ENCODE measurements at places on chromosomes 5 and 9.

GRCh38 chr5:79023348-79023747 lies 38.2 kb upstream of the ARSB start:
- no peak for DNase-seq

DNA sequence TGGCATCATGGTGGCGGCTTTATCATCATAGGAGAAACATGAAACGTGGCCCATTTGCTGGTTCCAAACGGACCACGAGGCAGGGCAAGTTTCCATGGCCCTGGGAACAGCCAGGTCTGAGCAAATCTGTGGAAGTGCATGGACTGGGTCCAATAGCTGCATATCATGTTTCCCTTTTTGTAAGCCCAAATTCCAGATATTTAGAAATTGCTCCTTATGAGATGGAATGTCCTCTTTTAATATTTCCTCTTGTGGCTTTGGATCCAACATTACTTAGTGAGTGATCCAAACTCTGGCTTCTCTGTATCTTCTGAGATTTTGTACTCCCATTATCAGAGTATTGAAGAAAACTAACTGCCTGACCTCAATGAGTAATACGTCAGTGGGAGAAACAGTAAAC lies 79.8 kb upstream of the FBXL7 start:
- DNase-seq, result no peak

- no peak for DNase-seq
These were observed 53.7 kb upstream of the KCNIP1 start for GRCh38 chr5:170450061-170450669.

- no peak for DNase-seq
These were observed 45.4 kb downstream of the SPATA31C2 start for GRCh38 chr9:88092797-88093331.

- DNase-seq, result no peak
These were observed 398 bp upstream of the BASP1 start for GRCh38 chr5:17216974-17217492.

GRCh38 chr5:166088389-166089039 lies 2202.9 kb upstream of the WWC1 start:
- no peak for DNase-seq

- DNase-seq, result no peak
These were observed 324 bp downstream of the LPCAT1 start for GRCh38 chr5:1523480-1523792.

GRCh38 chr9:126055381-126055985 lies 271.1 kb upstream of the MVB12B start:
- DNase-seq, result no peak

GRCh38 chr5:31638748-31639418 lies at the start of gene PDZD2:
Gene PDZD2 (plus strand): TSS chr5:31639131.
- no peak for DNase-seq

DNA sequence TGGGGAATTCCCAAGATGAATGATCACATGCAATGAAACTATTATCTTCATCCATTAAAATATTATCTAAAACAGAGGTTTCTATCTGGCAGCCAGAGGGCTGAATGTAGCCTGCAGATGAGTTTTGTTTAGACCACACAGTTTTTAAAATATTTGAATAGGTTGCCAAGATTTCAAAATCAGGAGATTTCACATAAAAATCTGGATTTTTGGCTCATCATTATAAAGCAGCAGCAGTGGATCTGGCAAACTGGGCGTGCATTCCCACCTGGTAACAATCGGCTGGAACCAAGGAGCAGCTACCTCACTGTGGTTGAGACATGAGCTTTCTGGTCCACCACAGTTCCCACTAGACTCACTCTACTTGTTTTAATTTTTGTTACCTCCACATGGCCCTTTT lies 155.1 kb downstream of the BNC2 start:
- no peak for DNase-seq

DNA sequence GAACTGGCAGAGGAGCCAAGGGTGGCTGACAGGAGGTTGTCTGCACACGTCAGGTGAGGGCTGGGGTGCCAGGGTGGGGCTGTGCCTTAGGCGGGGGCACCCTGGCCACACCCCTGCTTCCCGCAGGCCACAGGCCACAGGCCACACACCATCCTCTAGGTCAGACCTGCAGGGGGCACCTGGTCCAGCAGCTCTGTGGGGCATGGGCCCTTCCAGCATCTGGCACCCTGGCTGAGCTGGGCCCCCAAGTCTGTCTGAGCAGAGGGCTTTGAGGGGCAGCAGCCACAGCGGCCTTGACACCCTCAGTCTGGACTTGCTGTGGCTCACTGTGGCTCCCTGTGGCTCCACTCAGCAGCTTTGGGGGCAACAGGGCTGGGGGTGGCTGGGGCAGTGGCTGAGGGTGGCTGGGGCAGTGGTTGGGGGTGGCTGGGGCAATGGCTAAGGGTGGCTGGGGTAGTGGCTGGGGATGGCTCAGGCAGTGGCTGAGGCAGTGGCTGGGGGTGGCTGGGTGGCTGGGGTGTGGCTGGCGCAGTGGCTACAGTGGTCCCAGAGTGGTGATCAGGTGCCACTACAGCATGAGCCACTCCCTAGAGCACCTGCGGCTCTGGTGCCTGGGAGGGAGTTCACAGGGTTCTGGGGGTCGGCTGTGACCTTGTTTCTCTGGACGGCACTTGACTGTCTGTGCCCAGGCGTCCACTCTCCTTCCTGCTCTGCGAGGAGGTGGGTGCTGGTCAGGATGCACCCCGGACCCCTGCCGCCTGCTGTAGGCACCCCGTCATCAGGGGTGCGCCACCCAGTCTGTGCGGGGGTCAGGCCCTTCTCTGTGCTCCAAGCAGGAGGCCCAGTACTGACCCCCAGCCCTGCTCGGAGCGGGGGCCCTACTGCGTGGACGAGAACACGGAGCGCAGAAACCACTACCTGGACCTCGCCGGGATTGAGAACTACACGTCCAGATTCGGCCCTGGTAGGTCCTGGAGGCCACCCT lies 27.1 kb downstream of the NKD2 start:
- DNase-seq, result no peak

DNA sequence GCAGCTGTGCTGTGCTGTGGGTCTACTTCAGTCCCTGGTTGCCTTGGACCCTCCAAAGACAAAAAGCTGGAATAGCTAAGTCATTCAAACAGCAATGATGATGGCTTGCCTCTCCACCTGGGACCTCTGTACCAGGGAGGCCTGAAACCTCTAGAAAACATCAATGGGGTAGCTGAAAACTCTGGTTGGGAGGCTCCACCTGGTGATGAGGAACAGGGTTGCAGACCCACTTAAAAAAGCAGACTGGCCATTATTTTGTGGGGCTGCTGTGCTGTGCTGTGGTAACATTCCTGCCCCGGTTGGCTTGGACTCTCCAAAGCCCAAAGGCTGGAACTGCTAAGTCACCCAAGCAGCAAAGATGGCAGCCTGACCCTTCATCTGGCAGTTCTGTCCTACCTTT lies 839.3 kb upstream of the ARRDC3 start:
- DNase-seq, result no peak

- no peak for DNase-seq
These were observed 14.0 kb upstream of the JAK2 start for GRCh38 chr9:4970970-4971641.

DNA sequence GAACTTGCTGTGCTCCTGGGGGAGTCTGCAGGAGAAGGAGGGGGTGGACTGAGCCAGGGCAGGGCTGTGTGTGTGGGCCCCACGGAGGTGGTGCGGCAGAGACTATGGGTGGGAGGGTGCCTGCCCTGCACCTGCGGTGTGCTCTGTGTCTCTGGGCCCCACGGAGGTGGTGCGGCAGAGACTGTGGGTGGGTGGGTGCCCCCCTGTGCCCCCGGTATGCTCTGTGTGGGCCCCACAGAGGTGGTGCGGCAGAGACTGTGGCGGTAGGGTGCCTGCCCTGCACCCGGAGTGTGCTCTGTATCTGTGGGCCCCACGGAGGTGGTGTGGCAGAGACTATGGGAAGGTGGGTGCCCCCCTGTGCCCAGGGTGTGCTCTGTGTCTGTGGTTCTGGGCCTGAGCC lies 103.7 kb downstream of the EHMT1 start:
- no peak for DNase-seq

DNA sequence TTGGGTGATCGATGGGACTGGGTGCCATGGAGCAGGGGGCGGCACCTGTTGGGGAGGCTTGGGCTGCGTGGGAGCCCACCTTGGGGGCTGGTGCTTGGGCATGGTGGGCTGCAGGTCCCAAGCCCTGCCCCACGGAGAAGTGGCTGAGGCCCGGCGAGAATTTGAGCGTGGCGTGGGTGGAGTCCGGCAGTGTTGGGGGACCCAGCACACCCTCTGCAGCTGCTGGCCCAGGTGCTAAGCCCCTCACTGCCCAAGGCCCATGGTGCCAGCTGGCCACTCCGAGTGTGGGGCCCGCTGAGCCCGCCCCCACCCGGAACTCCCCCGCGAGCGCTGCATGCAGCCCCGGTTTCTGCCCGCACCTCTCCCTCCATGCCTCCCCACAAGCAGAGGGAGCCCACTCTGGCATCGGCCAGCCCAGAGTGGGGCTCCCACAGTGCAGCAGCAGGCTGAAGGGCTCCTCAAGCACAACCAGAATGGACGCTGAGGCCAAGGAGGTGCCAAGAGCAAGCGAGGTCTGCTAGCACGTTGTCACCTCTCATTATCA lies 1178.6 kb upstream of the CDH10 start:
- no peak for DNase-seq

DNA sequence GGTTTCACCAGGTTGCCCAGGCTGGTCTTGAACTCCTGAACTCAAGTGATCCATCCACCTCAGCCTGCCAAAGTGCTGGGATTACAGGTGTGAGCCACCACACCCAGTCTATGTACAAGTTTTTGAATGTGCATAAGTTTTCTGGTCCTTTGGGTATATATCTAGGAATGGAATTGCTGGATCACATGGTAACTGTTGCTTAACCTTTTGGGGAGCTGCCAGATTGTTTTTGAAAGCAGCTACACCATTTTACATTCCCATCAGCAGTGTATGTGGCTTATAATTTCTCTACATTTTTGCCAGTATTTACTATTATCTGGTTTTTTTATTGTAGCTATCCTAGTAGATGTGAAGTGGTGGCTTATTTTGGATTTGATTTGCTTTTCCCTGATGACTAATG lies 8.9 kb upstream of the LNPEP start:
- DNase-seq, result no peak

- DNase-seq, result no peak
These were observed 97.7 kb downstream of the FNBP1 start for GRCh38 chr9:129945314-129945713.

- no peak for DNase-seq
These were observed 55.6 kb downstream of the PTPDC1 start for GRCh38 chr9:94139672-94140417.

DNA sequence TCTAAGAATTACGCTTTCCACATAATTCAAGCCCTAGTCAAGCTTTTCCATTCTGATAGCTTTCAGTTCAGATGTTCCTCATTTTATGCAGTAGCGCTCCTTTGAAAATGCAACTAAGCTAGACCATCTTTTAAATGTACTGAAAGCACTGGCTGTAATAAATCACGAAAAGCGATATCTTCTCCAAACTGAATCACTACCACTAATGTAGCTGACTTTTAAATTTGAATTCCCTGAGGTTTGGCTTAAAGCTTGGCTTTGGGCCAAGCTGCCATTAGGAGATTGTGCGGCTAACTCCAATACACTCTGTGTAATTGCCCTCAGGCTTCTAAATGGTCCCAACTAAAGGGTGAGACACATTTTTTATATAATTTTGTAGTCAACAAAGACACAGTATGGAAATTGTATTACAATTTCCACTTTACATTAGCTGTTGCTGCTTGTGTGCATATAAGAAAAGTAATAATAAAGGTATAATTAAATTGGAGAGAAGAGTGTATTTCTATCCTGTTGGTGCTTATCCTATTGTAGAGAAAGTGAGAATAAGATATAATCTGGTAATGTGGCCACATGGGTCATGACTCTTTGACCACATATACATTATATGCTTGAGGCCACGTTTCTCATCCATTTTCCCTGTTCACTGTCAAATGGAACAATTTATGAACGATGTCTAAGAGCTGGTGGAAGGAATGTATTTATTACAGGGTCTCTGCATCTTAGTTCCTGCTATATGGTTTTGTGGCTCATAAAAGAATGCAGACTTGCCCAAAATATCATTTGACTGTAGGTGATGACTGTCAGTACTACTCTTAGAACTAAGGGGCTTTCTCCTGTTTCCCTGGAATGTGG lies 118.7 kb upstream of the TAF11L2 start:
- no peak for DNase-seq

DNA sequence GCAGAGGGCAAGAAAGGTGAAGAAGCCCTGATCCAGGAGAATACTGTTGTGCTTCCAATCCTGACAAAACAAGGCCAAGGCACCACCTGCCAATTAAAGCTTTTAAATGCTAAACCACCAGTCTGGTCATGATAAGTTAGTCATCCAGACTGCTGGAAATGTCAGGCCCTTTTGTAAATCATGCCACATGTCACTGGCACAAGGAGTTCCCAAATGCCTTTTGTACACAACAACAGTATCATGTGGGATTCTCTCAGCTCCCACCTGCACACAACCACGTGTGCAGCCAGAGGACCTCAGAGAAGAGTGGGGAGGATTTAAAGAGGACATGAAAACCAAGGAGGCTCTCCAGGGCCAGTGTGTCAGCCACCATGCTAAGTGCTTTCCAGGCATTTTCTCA lies 99.3 kb downstream of the CDK5RAP2 start:
- DNase-seq, result no peak

DNA sequence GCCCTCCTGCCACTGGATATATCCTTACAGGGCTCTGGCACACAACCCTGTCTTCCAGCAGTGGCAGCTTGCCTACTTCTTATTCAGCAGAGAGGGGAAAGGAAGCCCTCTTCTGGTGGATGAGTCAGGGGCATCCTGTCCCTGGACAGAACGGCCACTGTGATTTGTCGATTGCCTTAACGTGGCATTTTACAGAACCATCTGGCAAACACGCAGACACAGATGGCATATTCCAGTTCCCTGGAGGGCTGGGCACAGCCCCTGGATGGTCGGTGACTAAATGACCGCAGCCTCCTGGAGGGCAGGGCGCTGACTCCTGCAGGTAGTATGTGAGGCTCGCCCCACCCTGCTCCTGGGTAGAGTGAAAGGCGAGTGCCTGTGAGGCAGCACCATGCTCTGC lies 62.1 kb downstream of the DCP2 start:
- DNase-seq, result no peak
